Tongue (tissue), 3 donors: ENCODE measurements at places on chromosomes 7 and 10. TPM values are rescaled to one million over a fixed set of nuclear protein-coding genes. Genes with fewer than 3 reads are reported as not detected.

GRCh38 chr10:13001041-13001886 is at the start of gene CCDC3:
Gene CCDC3, minus strand, starts transcription at chr10:13001713. Its CDS starts 143 bp downstream, at chr10:13001570.
- DNase-seq = peak; percentile 70

DNA sequence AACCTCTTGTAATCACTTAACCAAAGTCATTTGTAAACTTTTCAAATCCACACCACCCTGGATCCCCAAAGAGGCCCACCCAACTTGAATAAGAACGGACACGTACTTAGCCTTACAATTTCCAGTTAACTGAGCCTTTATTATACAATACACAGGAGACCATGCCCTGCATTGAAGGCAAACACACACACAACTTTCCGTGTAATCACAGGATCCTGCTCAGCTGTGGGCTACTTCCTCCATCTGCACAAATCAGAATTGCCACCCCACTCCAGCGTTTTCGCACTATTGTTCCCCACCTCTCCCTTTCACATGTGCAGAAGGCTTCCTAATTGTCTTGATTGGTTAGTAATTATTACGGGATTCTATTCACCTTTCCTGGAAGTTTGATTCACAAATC is 12.1 kb upstream of the PODXL start:
- no peak for DNase-seq

The ANKRD2 gene
- total RNA-seq = 29.7 TPM

DNA sequence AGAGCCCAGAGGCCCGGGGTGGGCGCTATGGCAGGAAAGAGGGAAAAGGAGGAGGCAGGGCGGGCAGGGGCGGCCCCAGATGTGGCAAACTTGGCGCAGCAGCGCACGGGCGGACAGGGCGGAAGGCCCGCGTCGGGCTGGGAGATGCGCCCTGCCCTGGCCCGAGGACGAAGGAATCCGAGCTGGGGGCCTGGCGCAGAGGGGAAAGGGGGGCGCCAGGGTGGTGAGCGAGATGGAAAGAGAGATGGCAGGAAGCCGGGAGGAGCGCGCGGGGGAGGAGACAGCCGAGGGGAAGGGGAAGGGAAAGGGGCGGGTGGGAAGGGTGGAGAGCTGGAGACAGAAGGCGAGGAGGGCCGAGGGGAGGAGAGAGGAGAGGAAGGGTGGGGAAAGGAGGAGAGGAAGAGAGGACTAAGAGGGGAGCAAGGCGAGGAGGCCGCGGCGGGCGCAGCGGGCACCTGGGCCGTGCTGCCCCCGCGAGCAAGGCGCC is at the start of gene MARVELD1:
Gene MARVELD1 (plus strand): TSS at position 392 of the 487 bp plus-strand sequence. CDS start 147 bp downstream, outside the sequence.
- DNase-seq = peak; percentile 96

The ELN gene
- total RNA-seq = 208 TPM

GRCh38 chr10:94013331-94013760 is 19.6 kb downstream of the PLCE1 start:
- no peak for DNase-seq

DNA sequence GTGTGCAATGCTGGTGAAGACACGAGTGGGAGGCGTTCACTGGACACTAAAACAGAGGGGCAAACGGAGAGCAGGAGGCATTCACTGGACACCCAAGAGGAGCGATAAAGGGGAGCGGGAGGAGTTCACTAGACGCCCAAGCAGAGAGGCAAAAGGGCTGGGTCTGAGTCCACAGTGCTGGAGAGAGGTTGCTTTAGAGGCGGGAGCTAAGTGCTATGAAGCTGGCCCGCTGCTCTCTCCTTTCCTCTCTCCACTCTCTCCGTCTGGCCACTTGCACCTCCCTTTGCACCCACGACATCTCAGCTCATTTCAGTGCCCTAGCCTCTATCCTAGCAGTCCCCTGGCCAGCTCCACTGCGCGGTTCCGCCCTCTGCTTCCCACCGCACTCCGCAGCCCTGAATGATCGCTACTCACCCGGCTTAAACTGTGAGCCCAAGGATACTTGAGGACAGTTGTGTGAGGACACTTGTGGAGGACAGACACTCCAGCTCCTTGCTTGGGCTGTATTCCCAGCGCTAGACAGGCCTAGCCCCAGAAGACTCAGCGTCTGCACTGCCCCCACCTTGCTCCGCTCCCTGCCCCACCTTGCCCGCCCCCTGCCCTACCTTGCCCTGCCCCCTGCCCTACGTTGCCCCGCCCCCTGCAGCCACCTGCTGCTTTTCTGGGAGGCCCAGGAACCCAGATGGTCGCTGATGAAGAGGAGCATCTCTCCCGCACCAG is 78.8 kb upstream of the CPXM2 start:
- DNase-seq = no peak

DNA sequence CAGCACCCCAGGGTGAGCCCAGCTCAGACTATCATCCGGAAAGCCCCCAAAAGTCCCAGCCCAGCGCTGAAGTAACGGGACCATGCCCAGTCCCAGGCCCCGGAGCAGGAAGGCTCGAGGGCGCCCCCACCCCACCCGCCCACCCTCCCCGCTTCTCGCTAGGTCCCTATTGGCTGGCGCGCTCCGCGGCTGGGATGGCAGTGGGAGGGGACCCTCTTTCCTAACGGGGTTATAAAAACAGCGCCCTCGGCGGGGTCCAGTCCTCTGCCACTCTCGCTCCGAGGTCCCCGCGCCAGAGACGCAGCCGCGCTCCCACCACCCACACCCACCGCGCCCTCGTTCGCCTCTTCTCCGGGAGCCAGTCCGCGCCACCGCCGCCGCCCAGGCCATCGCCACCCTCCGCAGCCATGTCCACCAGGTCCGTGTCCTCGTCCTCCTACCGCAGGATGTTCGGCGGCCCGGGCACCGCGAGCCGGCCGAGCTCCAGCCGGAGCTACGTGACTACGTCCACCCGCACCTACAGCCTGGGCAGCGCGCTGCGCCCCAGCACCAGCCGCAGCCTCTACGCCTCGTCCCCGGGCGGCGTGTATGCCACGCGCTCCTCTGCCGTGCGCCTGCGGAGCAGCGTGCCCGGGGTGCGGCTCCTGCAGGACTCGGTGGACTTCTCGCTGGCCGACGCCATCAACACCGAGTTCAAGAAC is 1.1 kb downstream of the VIM start:
- DNase-seq = peak; percentile 97

The CD36 gene
- 324 TPM for total RNA-seq

The GDF10 gene
- 32.6 TPM for total RNA-seq

DNA sequence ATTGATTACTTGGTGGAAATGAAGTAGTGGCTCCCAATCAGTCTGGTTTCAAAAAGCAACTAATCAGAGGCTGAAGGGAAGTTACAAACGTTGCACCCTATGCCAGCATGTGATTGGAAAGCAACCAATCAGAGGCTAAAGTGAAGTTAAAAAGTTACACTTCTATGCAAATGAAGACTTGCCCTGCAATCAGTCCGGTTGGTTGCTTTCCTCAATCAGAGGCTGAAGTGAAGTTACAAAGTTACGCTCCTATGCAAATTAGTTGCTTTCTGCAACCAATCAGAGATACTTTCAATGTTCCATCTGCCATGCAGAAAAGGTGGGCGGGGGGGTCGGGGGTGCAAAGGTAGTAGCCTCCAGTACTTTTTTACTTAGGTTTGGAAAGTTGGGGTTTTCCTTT is 1077.1 kb downstream of the TYW1 start:
- no peak for DNase-seq

- no peak for DNase-seq
Observed at GRCh38 chr10:64873959-64874358, 1352.8 kb downstream of the REEP3 start.
